RPMI7951 (cell line): ENCODE measurements at places on chromosomes 3 and 15. TPM values are rescaled to one million over a fixed set of nuclear protein-coding genes. Genes with fewer than 3 reads are reported as not detected.

The SENP5 gene
- total RNA-seq, result 34.8 and 48.2 TPM in 2 replicates

The ARHGEF3 gene
- 9.8 and 14.5 TPM in 2 replicates for total RNA-seq

The CCDC191 gene
- total RNA-seq, result 0.96 and 1.6 TPM in 2 replicates

The RBPMS2 gene
- total RNA-seq, result not detected in 2 replicates

The SLC12A8 gene
- 22.5 and 26.6 TPM in 2 replicates for total RNA-seq

The TLR9 gene
- total RNA-seq, result not detected in 2 replicates

The SLC25A38 gene
- 26.1 and 27.1 TPM in 2 replicates for total RNA-seq

The SNTN gene
- total RNA-seq, result not detected in 2 replicates

The CLDN16 gene
- not detected in 2 replicates for total RNA-seq

The TRPM1 gene
- not detected in 2 replicates for total RNA-seq

The SOX2 gene
- 0.88 and 0.96 TPM in 2 replicates for total RNA-seq

The C3orf22 gene
- total RNA-seq, result not detected in 2 replicates
